Activated CD4-positive, CD25-positive, alpha-beta regulatory T cell (primary cell): ENCODE measurements at places on chromosomes 12 and 14.

DNA sequence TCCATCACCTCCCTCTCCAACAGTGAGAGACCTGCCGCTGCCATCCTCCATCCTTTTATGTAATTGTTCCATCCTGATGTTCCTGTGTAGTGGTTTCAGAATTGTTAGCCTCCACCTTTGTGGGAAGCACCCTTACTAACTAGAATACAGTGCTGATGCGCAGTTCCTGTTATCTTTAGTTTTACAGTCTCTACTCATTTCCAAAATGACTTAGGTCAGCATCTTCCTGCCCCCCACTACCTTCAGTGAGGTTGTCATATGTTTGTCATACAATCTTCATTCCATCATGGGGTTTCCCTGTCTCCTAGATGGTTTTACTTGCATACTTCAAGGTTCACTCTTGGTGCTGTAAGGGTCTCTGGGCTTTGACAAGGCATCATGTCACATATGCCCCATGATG, 69.8 kb downstream of the EML1 start:
- no peak for DNase-seq

- DNase-seq = no peak
Measured at GRCh38 chr14:95510804-95511203, 5.6 kb downstream of the SYNE3 start.

- DNase-seq = no peak
Measured at GRCh38 chr14:64998455-64998931, 11.8 kb downstream of the FNTB start.

DNA sequence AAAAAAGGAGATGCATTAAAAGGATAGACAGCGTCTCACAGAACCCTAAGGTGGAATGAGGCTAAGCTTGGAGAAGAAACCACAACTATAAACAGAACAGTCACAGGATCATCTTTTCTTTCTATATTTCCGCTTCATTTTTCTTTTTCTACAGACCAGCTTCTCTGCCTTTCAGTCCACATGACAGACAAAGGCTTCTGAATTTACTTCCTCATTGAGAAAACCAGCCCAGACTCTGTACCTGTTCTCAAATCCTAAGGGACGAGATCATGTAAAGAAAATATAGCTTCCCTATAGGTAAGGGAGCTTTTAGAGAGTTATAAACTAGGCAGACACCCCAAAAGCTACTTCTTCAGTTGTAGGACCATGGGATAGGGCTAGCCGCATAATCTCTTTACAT, 17.4 kb downstream of the SGPP1 start:
- no peak for DNase-seq

DNA sequence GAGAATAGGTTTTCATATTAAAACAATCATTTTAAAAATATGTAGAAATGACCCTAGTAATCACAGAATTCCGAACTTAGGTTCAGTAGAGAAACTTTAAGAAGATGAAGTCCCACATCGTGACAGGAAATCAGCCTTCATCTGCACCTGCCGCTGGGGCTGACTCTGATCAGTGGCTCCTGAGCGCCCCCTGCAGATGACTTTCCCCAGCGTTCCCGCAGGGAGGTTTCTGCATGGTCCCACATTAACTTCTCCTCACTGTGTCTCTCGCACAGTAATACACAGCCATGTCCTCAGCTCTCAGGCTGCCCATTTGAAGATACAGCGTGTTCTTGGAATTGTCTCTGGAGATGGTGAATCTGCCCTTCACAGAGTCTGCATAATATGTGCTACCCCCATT, 1131.1 kb downstream of the TMEM121 start:
- no peak for DNase-seq

DNA sequence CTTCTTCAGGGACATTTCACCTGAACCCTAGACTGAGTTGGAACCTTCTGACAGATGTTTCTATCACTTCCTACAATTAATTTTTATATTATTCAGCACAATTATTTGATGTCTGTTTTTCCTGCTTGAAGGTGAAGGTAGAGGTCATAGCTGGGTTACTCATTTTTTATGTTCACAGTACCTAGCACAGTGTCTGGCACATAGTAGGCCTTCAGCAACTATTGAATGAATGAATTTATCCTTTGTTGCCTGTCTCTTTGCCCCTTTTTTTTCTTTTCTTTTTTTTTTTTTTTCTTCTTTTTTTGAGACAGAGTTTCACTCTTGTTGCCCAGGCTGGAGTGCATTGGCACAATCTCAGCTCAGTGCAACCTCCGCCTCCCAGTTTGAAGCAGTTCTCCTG, 29.5 kb upstream of the FAM177A1 start:
- no peak for DNase-seq

- DNase-seq = no peak
Measured at GRCh38 chr12:38886064-38886463, 19.3 kb downstream of the CPNE8 start.

GRCh38 chr12:94271351-94271750, 123.0 kb downstream of the PLXNC1 start:
- no peak for DNase-seq

GRCh38 chr14:91056361-91056760, 4.1 kb downstream of the RPS6KA5 start:
- DNase-seq = no peak

- no peak for DNase-seq
Measured at GRCh38 chr12:1870086-1870485, 48.4 kb downstream of the CACNA2D4 start.

DNA sequence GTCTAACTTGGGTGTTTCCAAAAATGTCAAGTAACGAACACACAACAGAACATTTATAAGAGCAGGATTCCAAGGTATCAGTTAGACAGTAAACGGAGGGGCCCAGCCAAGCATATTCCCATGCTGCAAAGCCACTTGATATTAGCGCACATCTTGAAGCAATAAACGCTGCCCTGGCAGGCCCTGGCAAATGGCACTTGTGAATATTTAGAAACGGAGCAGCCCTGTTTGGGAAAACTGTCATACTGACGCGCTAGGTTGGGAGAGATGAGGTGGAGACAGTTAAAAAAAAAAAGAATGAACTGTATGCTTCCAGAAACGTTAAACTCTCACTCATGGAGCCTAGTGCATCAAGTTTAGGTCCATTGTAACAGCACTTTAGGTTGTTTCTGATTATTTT, 9.3 kb downstream of the DGLUCY start:
- DNase-seq = no peak

- no peak for DNase-seq
Measured at GRCh38 chr14:101201535-101202151, 298.1 kb upstream of the RTL1 start.

DNA sequence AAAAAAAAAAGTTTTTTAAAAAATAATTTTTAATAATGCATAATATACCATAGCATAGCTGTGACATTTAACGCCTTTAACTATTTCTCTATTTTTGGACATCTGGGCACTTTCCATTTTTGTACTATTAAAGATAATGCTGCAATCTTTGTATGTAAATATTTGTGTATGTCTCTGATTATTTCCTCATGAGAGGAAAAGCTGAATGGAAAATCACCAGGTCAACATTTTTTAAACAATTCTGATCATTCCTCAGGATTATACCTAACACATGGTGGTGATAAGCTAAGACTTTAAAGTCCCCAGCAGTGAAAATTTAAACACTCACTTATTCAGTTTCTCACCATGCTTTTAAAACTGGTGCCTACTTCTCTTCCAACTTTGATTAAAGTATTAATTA, 31.3 kb upstream of the NR1H4 start:
- no peak for DNase-seq

- no peak for DNase-seq
Measured at GRCh38 chr14:51610771-51611170, 40.9 kb upstream of the FRMD6 start.

DNA sequence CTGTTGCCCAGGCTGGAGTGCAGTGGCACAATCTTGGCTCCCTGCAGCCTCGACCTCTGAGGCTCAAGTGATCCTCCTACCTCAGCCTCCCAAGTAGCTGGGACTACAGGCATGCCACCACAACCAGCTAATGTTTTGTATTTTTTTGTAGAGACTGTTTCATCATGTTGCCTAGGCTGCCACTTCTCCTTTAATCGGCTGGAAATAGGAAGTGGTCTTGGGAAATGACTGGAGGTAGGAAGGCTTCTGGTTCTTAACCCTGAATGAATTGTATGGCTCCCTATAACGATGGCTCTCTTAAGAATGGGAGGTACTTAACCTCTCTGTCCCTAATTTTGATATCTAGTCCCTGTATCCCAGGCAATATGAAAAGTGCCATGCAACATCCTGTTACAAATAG, 113.9 kb upstream of the USP15 start:
- no peak for DNase-seq

DNA sequence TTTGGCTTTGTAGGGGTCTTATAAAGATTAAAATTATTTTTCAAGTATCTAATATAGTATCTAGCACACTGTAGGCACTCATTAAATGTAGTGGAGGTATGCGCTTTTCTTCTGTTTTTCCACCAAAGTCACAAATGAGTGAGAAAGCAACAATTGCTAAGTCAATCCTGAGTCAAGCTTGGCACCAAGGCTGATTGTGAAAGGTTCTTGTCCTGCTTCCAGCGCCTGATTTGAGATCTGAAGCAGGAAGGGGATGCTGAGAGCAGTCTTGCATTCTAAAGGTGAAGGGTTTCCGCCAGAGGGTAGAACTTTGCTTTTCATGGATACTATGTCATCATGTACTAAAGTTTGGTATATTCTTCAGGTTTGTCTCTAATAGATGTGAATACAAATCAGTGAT, 64.9 kb upstream of the DAAM1 start:
- DNase-seq = no peak

- no peak for DNase-seq
Measured at GRCh38 chr12:118448341-118448740, 72.0 kb downstream of the SUDS3 start.

DNA sequence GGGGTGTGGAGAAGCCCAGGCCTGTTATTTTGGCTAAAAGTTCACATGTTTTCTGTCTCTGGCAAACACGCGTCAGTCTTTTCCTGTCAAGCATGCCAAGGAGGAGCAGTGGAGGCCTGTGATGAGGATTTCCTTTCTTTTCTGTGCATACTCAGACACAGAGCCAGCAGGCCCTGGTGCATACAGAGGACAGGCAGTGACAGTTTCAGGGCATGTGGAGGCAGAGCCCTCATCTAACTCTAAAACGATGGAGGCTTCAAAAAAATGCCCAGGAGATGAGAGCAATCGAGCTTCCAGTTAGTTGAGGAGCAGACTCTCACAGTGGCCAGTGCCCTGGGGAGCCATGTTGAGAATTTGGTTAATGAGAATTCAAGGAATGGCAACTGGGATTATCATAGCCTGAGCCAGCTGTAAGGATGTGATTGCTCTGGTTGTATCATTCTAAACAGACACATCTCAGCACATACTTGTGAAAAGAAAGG, 66.5 kb downstream of the TRAFD1 start:
- no peak for DNase-seq

DNA sequence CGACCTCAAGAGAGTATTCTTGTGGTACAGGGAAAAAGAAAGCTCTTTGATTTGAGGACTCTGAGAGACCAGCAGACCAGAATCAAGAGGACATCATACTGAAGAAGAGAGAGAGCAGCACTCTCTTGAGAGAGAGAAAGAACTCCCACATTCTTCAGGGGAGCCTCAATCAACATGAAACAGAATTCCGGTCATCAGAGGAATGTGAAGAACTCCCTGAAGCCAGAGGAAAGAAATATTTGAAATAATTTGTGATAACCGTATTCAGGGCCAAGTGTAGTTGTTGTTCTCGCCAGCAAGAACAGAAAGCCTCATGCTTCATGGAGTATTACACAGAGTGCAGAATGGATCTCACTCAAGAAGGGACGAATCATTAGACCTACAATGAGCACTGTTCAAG, 363.8 kb upstream of the TMEM132C start:
- no peak for DNase-seq
